Endodermal cell (in vitro differentiated cells): ENCODE measurements at places on chromosomes 7 and 10. TPM values are rescaled to one million over a fixed set of nuclear protein-coding genes. Genes with fewer than 3 reads are reported as not detected.

The INSYN2A gene
- 0.07 TPM in 1 of 3 replicates, not detected in the others for total RNA-seq

DNA sequence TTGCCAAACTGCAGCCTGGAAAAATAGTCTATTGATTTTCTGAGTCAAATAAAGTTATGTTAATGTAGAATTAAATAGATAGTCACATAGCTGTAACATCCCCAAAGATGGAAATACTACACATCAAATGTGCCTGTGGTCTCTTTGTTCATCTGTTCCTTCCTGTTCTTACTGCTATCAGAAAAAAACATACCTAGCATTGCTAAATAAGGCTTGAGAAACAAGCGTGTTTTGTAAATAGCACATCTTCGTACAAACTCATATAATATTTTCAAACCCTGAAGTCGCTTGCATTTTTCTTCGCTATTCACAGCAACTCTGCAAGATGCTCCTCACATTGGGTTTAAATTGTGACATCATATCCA, 116.1 kb downstream of the KLF6 start:
- no peaks in the 10 kb centered on the region for H3K36me3 ChIP-seq
- no peaks in the 10 kb centered on the region for H3K4me1 ChIP-seq
- peaks cover 6% of the 10 kb centered on the region for H3K27me3 ChIP-seq

- DNase-seq: no peak
- no peaks in the 10 kb centered on the region for H3K4me1 ChIP-seq
- no peak overlapping the region for H3K27ac ChIP-seq
- H3K36me3 ChIP-seq: peaks cover 24% of the 10 kb centered on the region
- no peak overlapping the region for H3K4me3 ChIP-seq
Measured at GRCh38 chr7:38232502-38233366, 40.7 kb downstream of the TARP start.

- H3K4me3 ChIP-seq: no peak overlapping the region
- DNase-seq: no peak
- peaks cover 20% of the 10 kb centered on the region for H3K36me3 ChIP-seq
- no peaks in the 10 kb centered on the region for H3K27me3 ChIP-seq
- H3K4me1 ChIP-seq: peaks cover 12% of the 10 kb centered on the region
Measured at GRCh38 chr10:11236234-11236633, 218.6 kb downstream of the CELF2 start.

The RAB18 gene
- 121 to 150 TPM (median 146 TPM) in 3 replicates for total RNA-seq

The AGAP6 gene
- total RNA-seq: 13.3 and 15.9 TPM in 2 replicates

GRCh38 chr7:107779647-107780099, 23.4 kb downstream of the SLC26A3 start:
- DNase-seq: no peak
- H3K27me3 ChIP-seq: no peaks in the 10 kb centered on the region
- no peaks in the 10 kb centered on the region for H3K36me3 ChIP-seq
- no peak overlapping the region for H3K4me3 ChIP-seq
- no peak overlapping the region for H3K27ac ChIP-seq

DNA sequence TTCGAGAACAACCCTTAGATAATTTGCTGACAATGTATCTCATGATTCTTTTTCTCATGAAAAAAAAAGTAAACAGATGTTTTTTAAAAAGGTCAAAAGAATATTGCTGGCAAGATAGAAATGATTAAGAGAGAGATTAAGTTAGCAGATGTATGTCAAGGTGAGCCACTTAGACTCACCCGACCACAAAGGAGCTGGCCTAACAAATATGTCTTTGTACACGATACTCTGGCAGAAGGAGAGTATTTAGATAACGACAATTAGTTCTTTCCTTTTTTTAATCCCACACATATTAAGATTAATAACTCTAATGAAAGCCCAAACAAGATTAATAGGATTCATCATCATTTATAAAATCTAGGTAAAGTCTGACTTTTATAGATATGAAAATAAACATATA, 156.7 kb downstream of the RAPGEF5 start:
- peaks cover 7% of the 10 kb centered on the region for H3K36me3 ChIP-seq
- no peak overlapping the region for H3K27ac ChIP-seq
- no peaks in the 10 kb centered on the region for H3K4me1 ChIP-seq
- H3K4me3 ChIP-seq: no peak overlapping the region
- no peaks in the 10 kb centered on the region for H3K27me3 ChIP-seq

The SFRP5 gene
- 1.8 to 2.3 TPM (median 2.1 TPM) in 3 replicates for total RNA-seq

- H3K27me3 ChIP-seq: peaks cover 83% of the 10 kb centered on the region
- DNase-seq: peak; percentile 81
- peaks cover 2% of the 10 kb centered on the region for H3K4me1 ChIP-seq
Measured at GRCh38 chr10:75398692-75399460, 2.7 kb downstream of the ZNF503 start.

- H3K27ac ChIP-seq: no peak overlapping the region
- peaks cover 9% of the 10 kb centered on the region for H3K4me1 ChIP-seq
- H3K36me3 ChIP-seq: peaks cover 29% of the 10 kb centered on the region
- H3K27me3 ChIP-seq: no peaks in the 10 kb centered on the region
Measured at GRCh38 chr10:35554461-35555056, 50.6 kb upstream of the GJD4 start.

DNA sequence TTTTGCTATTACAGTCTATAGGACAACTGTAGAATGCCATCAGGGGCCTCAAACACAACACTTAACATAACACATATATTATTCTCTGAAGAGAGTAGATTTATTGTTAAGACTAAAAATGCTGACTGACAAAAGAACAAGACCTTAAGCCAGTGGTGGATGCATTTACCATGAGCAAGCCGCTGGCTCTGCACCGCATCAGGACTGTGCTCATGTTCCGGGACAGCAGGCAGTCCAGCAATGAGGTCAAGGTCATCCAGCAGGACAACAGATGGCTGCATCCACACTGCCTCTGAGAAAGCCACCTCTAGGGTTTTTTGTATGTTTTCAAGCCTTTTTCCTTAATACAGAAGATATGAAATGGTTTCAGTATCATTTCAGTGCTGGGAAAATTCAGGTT, 23.8 kb downstream of the PEX1 start:
- no peaks in the 10 kb centered on the region for H3K27me3 ChIP-seq
- no peak overlapping the region for H3K4me3 ChIP-seq
- H3K4me1 ChIP-seq: no peaks in the 10 kb centered on the region
- H3K36me3 ChIP-seq: peaks cover 64% of the 10 kb centered on the region
- no peak for DNase-seq

GRCh38 chr10:71448146-71448545, 51.4 kb downstream of the CDH23 start:
- H3K27ac ChIP-seq: no peak overlapping the region
- no peaks in the 10 kb centered on the region for H3K36me3 ChIP-seq
- no peaks in the 10 kb centered on the region for H3K27me3 ChIP-seq
- H3K4me1 ChIP-seq: no peaks in the 10 kb centered on the region
- no peak for DNase-seq

GRCh38 chr10:97228130-97228774, 42.5 kb upstream of the SLIT1 start:
- peaks cover 44% of the 10 kb centered on the region for H3K36me3 ChIP-seq
- DNase-seq: no peak
- no peak overlapping the region for H3K4me3 ChIP-seq
- no peak overlapping the region for H3K27ac ChIP-seq
- no peaks in the 10 kb centered on the region for H3K27me3 ChIP-seq
- peaks cover under 1% of the 10 kb centered on the region for H3K4me1 ChIP-seq

The PRR15 gene
- 2.7 to 5.0 TPM (median 4.0 TPM) in 3 replicates for total RNA-seq

The HYAL4 gene
- 0.51 and 0.68 TPM in 2 replicates for total RNA-seq

The TMEM229A gene
- total RNA-seq: 1.5 and 2.1 TPM in 2 replicates

GRCh38 chr10:17616403-17617030, 657 bp downstream of the HACD1 start:
- H3K4me3 ChIP-seq: peak overlapping the region; percentile 98
- no peaks in the 10 kb centered on the region for H3K27me3 ChIP-seq
- no peaks in the 10 kb centered on the region for H3K4me1 ChIP-seq
- H3K27ac ChIP-seq: no peak overlapping the region
- DNase-seq: peak; percentile 92
- H3K36me3 ChIP-seq: peaks cover 24% of the 10 kb centered on the region

The RNF133 gene
- total RNA-seq: 0.25 TPM in 1 of 3 replicates, not detected in the others

The ODAD2 gene
- 11.2 and 12.0 TPM in 2 replicates for total RNA-seq

GRCh38 chr7:155652156-155653114, 8.0 kb downstream of the RBM33 start:
- H3K4me3 ChIP-seq: no peak overlapping the region
- no peak for DNase-seq
- peaks cover 29% of the 10 kb centered on the region for H3K36me3 ChIP-seq
- no peak overlapping the region for H3K27ac ChIP-seq
- H3K4me1 ChIP-seq: no peaks in the 10 kb centered on the region

DNA sequence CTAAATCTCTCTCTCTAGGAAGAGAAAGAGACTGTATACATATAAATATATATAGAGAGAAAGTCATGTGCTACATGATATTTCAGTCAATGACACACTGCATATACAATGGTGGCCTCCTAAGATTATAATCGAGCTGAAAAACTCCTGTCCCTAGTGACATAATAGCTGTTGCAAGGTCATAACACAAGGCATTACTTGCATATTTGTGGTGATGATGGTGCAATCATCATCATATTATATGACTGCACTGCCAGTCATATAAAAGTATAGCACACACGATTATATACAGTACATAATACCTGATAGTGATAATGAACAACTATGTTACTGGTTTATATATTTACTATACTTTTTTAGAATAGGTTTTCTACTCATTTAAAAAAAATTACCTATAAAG, 316.7 kb downstream of the FGFR2 start:
- H3K4me1 ChIP-seq: no peaks in the 10 kb centered on the region
- H3K27me3 ChIP-seq: no peaks in the 10 kb centered on the region
- H3K36me3 ChIP-seq: no peaks in the 10 kb centered on the region
- no peak overlapping the region for H3K27ac ChIP-seq

- no peak for DNase-seq
- H3K27ac ChIP-seq: no peak overlapping the region
- no peaks in the 10 kb centered on the region for H3K36me3 ChIP-seq
- H3K4me3 ChIP-seq: no peak overlapping the region
Measured at GRCh38 chr7:52018680-52019054, 702.1 kb upstream of the COBL start.

DNA sequence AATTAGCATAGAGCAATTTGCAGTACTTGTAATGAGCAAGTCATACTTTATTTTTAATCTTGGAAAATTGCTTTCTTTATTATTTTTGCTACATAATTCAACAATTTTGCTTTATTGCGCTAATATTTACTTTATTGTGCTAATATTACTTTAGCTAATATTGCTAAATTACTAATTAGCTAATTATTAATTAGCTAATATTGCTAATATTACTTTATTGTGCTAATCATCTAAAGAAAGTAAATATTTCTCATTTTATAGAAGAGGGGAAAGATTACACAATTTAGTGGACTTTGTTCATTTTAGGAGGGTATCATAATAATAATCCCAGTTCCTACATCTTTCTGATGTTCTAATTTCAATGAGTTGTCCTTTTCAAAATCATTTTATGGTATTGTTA, 61.2 kb downstream of the RUNDC3B start:
- DNase-seq: no peak
- no peak overlapping the region for H3K4me3 ChIP-seq
- no peaks in the 10 kb centered on the region for H3K36me3 ChIP-seq
- H3K27ac ChIP-seq: no peak overlapping the region
- no peaks in the 10 kb centered on the region for H3K4me1 ChIP-seq

DNA sequence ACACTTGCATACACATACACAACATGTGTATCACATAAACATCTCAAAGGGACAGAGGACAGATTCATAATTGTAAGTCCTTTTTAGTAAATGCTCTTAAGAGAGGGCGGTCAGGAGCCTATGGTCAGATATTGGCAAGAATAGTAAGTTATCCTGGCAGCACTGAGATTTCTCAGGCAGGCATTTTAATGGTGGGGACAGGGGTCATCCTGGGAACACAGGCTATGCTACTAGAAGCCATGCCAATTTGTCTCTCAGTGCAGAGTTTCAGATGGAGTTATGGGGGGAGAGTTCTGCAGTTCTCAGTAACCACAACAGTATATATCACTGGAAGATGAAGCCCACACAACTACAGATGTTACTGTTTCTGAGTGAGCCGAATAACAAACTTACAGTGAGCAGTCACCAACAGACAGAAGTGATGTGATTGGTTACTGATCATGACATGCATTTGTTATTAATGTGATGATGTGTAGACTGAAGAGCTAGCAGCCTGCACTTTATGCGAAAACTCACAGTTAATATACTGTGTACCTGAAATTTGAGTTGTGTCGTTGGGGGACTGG, 16.4 kb downstream of the ZNF487 start:
- no peaks in the 10 kb centered on the region for H3K27me3 ChIP-seq
- no peak for DNase-seq
- no peak overlapping the region for H3K27ac ChIP-seq
- no peaks in the 10 kb centered on the region for H3K36me3 ChIP-seq
- H3K4me3 ChIP-seq: no peak overlapping the region

DNA sequence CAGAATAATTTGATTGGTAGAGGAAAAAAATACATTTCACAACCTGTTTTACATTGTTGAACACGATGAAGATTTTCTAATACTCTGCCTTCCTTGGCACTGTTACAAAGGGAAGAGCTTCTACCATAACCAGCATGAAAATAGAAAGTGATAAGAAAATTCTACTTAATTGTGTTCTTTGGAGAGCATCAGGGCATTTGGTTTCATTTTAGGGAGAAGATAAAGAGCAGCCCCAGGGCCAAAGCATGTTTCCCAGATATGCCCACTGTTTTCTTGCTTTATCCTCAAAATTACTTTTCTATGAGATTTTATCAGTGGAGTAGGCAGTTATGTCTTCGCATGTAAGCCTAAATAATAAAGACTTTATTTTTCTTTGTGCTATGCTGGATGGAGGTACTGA, 9.5 kb downstream of the CHRM2 start:
- DNase-seq: no peak
- peaks cover 12% of the 10 kb centered on the region for H3K27me3 ChIP-seq
- H3K27ac ChIP-seq: no peak overlapping the region
- H3K36me3 ChIP-seq: no peaks in the 10 kb centered on the region

GRCh38 chr10:98033515-98033914, 3.1 kb upstream of the CRTAC1 start:
- H3K36me3 ChIP-seq: no peaks in the 10 kb centered on the region
- DNase-seq: no peak
- H3K27me3 ChIP-seq: peaks cover 97% of the 10 kb centered on the region
- peaks cover 5% of the 10 kb centered on the region for H3K4me1 ChIP-seq

DNA sequence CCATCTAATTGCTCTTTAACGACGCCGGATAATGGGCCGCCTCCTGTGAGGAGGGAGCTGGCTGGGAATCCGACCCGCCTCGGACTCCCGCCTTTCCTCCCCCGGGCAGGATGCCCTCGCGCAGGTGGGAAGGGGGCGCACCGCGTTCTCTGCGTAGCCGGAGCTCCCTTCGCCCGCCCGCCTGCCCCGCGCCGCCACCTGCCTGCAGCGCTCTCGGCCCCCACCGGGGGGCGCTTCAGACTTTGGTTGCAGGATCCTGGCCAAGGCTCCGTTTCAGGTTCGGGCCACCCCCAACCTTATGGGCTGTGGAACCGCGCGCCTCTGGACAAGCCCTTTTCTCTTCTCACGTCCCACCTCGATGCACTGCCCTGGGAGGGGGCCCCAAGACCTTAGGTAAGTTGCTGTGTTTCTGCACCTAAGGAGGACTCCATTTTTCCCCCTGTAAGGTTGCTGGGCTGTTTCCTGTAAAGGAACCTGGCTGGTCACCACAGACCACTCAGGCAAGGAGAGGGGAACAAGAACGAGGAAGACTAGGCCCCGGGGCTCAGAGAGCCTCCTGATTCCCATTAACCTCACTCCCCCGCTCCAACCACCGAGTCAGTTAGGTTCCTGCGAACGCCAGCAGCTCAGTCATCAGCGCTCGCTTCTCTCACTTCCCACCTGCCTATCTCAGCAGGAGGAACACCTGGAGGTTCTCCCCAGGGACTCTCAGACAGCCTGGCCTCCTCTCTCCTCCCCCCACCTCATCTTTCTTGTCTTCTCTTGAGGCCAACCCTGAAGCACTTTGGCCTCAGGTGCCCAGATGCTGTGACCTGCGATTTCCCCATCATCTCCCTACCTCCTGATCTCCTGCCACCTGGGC, 11.3 kb upstream of the KAZALD1 start:
- peak overlapping the region; percentile 68 for H3K4me3 ChIP-seq
- DNase-seq: peak; percentile 97
- no peaks in the 10 kb centered on the region for H3K36me3 ChIP-seq
- H3K4me1 ChIP-seq: no peaks in the 10 kb centered on the region
